ENCODE measurements at places on chromosomes 7 and 10.

DNA sequence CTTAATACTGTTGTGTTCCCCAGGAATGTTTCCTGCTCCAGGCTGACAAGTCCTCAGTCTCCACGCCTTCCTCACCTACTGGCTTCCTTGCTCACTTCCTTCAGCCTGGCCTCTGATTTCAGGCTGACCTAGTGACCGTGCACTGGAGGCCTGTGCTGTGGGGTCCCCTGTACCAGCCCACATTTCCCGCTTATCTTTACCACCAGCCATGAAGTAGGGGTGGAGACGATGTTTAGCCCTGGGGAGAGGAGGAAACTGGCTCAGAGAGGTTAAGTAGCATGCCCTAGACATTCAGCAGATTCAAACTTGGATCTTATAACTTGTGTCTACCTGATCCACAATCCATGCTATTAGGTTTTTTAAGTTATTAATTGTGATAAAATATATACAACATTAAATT lies 4.8 kb upstream of the ZNF488 start:
- DNase-seq = no peak

- DNase-seq = no peak
These were observed 40.3 kb upstream of the YAE1 start for GRCh38 chr7:39525926-39526325.

- no peak for DNase-seq
These were observed 91.2 kb downstream of the GTF2IRD1 start for GRCh38 chr7:74544706-74545469.

DNA sequence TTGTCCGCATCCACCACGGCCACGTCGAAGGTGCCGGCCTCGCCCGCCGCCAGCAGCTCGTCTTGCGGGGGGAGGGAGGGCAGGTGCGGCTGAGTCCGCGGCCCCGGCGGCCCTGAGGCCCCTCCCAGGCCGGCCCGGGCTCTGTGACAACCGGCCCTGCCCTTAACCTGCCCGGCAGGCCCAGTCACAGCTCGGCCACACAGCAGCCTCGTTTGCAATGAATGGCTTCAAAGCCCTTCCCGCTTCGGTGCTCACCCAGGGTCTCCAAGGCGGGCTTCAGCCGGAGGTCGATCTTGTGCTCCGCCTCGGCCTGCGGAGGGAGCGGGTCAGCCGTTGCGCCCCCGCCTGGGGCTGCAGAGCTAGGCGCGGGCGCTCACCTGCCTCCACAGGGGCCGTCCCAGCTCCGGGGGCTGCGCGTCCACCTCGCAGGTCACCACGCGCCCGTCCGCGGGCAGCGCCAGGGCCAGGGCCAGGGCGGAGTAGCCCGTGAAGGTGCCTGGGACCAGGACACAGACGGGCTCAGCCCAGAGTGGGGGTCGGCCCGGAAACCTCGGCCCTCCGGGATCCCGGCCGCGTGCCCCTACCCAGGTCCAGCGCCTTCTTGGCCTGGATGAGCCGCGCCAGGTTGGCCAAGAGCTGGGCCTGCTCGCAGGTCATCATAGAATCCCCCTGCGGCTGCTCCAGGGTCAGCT lies 928 bp downstream of the COMTD1 start:
- no peak for DNase-seq

- no peak for DNase-seq
These were observed 168.6 kb upstream of the CSTF2T start for GRCh38 chr10:51867956-51868355.

- no peak for DNase-seq
These were observed 63.1 kb downstream of the VWA2 start for GRCh38 chr10:114301951-114302710.

GRCh38 chr7:2559283-2559950 lies 638 bp downstream of the IQCE start:
- no peak for DNase-seq

- DNase-seq = no peak
These were observed 92.9 kb upstream of the GNA12 start for GRCh38 chr7:2936891-2937580.

DNA sequence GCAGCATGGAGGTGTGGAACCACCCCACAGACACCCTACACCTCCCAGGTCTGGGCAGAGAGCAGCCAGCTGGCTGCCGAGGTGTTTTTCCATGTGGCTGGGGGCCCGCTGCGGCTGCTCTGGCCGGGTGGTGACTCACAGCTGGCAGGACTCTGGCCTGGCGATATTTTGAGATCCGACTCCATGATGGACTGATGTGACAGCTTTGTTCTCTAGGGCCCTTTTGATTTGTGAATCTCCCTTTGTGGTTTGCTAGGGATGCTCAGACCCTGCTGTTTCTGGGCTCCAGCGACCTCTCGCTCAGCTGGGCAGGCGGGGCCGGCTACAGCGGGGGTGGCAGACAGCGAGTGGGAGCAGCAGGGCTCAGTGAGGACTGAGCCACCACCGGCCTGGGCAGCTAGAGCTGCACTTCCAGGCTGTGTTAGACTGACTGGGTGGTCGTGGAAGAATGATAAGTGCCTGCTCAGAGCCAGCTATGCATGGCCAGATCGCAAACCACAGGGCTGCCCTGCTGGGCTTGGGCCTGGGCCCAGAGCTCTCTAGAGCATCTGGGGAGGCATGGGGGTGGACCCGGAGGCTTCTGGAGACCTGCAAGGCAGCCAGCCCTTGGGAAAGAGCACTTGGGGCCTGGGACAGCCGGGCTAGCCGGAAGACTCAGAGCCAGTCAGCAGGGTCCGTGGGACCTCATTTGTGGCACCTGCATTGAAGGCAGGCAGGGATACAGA lies 46.2 kb upstream of the GDF10 start:
- DNase-seq = no peak

DNA sequence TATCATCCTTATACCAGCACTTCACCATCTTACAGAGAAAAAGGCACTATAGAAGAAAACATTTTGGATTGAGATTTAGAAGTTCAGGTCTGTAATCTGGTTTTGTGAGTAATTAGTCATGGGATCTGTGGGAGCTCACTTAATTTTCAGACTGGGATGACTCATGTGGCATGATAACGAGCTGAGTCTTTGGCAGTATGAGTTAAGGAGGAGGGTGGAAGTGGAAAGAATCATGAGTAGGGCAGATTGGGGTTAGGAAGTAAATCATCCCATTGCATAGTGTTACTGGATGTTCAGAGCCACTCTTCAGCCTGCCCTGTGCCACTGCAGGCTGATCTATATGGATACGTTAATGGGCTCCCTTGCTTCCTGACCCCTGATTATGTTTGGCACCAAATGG lies 64.9 kb downstream of the ZNF92 start:
- DNase-seq = no peak

- no peak for DNase-seq
These were observed 179.9 kb upstream of the NAMPT start for GRCh38 chr7:106464651-106465050.

- DNase-seq = no peak
These were observed 280.3 kb downstream of the AUTS2 start for GRCh38 chr7:69878591-69878990.

GRCh38 chr7:121328508-121329190 lies at the start of gene WNT16:
TSS of gene WNT16 (plus strand) at chr7:121329000. CDS start at chr7:121329293, 293 bp downstream.
- no peak for DNase-seq

DNA sequence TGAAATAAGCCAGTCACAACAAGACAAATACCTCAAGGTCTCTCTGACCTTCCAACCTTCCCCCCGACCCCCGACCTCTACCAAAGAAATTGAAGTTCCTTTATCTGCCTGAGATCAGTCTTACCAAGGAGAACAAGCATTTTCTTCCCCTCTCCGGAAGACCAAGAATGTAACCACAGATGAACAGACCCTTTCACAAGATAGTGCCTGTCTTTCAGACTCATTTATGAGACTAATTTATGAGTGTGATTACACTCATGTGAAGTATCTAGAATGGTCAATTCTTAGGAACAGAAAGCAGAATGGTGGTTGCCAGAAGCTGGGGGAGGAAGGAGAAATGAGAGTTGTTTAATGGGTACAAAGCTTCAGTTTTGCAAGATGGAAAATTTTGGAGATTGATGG lies 108.9 kb upstream of the MKLN1 start:
- DNase-seq = no peak

GRCh38 chr10:131519723-131520605 lies 208.4 kb upstream of the TCERG1L start:
- DNase-seq = no peak

- no peak for DNase-seq
These were observed 654.2 kb downstream of the REEP3 start for GRCh38 chr10:64175271-64175962.

DNA sequence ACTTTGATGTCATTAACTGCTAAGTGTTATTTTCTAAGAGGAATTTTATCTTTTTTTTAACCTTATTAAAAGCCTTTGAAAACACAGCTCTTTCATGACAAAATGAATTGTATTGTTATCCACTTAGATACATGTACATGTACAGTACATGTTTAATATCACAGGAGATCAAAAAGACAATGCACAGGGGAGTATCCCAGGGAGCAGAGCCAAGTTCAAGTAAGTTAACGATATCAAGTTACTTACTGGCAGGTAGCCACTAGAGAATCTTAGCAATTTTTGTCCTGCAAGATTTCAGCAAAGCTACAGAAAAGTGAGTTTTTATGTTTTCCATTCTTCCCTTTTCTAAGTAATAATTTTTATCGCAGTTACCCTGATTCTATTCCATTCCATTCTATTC lies 33.9 kb upstream of the ARL4A start:
- no peak for DNase-seq

GRCh38 chr10:132363921-132364593 lies 32.1 kb downstream of the LRRC27 start:
- no peak for DNase-seq

GRCh38 chr10:100982916-100983830 lies 4.1 kb downstream of the MRPL43 start:
- DNase-seq = no peak

GRCh38 chr7:105295596-105296352 lies 92.9 kb downstream of the SRPK2 start:
- DNase-seq = no peak

DNA sequence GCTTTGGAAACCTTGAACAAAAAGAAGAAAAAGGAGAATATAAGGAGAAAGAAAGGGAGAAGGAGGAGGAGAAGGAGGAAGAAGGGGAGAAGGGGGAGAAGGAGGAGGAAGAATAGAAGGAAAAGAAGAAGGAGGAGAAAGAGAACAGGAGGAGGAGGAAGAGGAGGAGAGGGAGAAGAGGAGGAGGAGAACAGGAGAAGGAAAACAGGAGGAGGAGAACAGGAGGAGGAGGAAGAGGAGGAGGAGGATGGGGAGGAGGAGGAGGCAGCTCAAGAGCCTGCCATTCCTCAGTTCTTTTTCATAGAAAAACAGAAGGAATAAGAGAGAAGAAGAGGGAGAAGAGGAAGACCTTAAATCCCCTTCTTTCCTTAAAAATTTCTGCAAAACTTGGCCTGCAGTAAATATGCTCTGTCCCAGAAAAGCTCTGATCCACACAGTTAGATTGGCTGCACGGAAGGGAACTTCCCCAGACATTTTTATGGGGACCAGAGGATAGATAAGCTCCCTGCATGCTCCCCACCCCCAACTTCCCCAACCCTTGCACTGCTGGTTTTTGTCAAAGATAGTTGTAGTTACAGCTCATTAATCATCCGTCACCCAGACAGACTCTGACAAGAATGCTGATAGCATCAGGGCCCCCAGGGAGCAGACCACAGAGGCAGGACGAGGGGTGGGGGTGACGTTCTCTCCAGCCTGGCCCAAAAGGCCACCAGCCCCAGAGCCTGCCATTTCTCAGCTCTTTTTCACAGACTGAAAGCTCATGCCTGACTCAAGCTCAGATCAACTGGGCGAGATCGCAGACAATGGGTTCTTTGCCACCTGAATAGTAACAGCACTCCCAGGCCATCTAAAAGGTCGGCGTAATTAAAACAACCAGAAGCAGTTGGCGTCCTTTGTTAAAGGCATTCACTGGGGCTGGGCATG lies 34.5 kb upstream of the LYZL1 start:
- DNase-seq = no peak

DNA sequence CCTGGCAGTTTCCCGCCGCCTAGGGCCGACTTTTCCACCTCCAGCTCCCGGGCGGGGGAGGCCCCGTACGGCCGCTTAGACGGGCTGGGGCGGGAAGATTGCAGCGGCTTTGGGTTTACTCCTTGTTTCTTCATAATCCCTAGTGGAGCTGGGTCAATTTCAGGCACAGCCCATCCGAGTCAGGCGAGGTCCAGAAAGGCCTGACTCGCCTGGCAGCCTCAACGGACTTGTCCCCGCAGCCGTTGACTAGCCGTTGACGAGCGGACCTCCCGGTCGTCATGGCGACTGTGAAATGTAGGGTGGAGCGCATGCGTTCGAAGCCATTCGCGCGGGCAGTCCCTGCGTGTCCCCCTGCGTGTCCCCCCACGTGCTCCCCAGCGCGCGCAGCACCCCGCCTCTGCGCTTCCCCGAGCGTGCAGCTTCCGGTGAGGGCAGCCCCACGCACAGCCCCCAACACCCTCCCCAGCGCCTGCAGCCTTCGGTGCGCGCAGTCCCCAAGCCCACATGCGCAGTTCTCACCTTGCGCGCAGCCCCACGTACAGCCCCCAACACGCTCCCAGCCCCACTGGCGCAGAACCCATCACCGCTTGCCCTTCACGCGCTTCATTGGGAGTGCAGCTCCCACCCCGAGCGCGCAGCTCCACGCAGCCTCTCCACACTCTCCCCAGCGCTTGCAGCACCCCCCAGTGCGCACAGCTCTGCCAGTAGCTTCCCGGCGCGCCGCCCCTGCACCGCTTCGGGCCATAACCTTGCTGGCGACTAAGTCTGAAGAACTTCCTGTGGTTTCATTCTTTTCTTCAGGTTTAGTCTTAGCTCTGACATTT lies 67.8 kb downstream of the TBX20 start:
- DNase-seq = no peak

DNA sequence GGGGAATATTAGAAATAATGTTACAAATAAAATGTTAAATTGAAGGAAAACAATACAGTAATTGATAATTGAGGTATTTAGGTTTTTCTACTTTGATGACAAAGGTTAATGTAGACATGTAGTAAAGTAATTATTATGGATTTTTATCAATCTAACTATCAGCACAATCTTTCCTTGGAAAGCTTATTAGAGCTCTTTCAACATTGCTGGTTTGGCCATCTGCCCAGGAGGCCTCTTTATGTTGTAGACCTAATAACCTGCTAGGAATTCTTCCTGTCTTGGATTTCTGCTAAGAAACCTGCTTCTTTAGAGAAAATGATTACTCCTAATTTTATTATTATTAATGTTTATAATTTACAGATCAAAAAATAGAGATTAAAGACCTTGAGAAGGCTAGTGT lies 78.9 kb downstream of the CHRM2 start:
- DNase-seq = no peak

- no peak for DNase-seq
These were observed 666.0 kb downstream of the SUGCT start for GRCh38 chr7:40800771-40801170.

GRCh38 chr10:128009372-128010126 lies 102.6 kb downstream of the PTPRE start:
- no peak for DNase-seq

- DNase-seq = no peak
These were observed 66.6 kb upstream of the ABLIM1 start for GRCh38 chr10:114724716-114725106.
